ENCODE measurements at places on chromosomes 16 and 17.
A peak's percentile ranks its signal among the peaks of the same experiment; 100 is the strongest.

- DNase-seq: no peak
Observed at GRCh38 chr16:80189476-80190175, 351.2 kb upstream of the DYNLRB2 start.

DNA sequence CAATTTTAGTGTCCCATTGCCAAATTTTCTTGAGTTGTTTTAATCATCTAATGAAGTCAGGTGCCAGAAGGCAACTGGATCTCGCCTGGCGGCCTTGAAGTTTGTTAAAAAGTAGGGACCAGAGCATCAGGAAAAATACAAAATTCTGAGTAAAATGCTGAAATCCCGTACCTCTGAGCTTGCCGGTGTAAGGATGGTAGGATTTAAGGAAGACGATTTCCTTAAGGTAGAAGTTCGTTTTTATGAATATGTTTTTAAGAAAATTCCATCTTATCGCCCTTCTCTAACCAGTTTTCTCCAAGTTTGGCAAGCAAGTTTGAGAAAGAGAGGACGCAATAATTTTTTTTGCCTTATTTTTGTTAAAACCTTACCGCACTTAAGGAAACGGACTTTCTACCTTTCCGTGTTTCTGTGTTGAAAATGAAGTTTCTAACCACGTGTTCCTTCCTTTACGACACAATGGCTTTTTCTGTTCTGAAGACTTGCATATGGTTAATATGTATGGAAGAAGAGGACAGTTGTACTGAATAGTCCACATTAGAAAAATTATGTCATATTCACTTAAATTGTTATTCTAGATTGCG, 748 bp downstream of the ATF7IP2 start:
- no peak for DNase-seq

DNA sequence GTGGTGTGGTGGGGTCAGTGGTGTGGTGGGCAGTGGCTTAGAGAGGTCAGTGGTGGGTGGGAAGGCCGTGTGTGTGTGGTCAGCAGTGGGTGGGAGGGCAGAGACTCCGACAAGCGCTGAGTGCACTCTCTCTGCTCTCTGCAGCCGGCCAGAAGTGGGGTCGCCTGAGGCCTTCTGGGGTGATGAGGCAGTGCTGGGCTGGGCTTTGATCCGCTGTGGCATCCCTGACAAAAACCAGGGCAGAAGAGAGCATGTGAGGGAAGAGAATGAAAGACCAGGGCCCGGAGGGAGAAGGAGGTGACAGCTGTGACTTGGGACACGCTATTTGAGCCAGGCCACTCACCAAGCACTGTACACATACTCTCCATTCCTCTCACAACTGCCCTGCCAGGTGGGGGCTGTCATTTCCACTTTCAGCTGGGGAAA, 50.8 kb downstream of the NKD1 start:
- DNase-seq: no peak

DNA sequence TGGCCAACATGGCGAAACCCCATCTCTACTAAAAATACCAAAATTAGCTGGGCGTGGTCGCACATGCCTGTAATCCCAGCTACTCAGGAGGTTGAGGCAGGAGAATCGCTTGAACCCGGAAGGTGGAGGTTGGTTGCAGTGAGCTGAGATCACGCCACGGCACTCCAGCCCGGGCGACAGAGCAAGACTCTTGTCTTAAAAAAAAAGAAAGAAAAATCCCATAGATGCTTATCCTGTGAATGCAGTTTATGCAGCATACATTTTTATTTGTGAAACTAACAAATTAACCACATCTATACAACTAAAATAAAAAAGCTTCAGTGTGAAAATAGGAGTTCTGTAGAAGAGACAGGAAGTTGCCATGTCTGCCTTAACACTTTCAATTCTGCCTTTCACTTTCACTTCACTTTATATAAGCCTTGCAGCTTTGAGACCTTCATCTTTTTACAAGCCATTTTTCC, 7.1 kb downstream of the IGSF6 start:
- DNase-seq: no peak

DNA sequence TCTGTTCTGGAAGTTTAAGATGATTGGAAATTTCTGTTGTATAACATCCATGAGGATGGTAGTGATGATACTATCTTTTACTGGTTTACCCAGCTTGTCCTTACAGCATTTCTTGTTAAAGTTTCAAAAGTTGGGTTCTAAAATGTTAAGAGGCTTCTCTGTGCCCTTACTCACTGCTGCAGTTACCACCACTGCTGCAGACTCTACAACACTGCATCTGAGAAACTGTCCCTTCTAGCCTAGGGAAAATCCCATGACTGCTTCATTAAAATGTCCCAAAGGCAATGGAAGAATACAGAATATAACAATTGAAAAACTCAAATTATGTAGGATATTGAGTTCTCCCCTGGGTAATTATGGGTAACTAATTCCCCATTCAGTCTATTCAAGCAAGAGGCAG, 3.8 kb upstream of the NSRP1 start:
- DNase-seq: no peak

GRCh38 chr16:47250983-47251382, 107.2 kb upstream of the NETO2 start:
- DNase-seq: no peak

DNA sequence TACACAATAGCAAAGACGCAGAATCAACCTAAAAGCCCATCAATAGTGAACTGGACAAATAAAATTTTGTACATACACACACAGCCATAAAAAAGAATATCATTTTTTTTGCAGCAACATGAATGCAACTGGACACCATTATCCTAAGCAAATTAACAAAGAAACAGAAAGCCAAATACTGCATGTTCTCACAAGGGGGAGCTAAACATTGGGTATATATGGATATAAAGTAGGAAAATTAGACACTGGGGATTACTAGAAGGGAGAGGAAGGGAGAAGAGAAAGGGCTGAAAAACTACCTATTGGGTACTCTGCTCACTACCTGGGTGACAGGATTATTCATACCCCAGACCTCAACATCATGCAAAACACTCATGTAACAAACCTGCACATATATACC, 28.2 kb downstream of the ADAMTS18 start:
- DNase-seq: no peak

DNA sequence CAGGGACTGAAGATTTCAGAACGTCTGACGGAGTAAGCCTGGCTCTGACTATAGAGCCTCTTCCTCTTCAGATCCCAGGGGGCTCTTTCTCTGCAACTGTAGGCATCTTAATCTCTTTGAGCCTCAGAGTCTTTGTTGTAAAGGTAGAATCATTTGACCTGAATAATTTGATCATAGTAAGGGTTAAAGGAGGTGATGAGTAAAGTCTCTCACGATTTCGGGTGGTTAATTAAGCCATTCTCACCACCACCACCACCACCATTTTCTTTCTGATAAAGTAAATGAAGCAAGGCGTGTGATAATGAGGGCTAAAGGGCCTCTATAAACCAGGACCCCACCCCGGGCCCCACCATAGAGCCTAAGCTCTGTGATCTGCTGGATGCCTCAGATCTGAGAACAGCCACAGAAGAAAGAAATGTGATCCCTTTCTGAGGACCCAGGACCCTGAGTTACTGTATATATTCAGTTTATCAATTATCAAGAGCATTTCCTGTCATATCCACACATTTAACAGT, 33.0 kb upstream of the ADAMTS18 start:
- DNase-seq: no peak

DNA sequence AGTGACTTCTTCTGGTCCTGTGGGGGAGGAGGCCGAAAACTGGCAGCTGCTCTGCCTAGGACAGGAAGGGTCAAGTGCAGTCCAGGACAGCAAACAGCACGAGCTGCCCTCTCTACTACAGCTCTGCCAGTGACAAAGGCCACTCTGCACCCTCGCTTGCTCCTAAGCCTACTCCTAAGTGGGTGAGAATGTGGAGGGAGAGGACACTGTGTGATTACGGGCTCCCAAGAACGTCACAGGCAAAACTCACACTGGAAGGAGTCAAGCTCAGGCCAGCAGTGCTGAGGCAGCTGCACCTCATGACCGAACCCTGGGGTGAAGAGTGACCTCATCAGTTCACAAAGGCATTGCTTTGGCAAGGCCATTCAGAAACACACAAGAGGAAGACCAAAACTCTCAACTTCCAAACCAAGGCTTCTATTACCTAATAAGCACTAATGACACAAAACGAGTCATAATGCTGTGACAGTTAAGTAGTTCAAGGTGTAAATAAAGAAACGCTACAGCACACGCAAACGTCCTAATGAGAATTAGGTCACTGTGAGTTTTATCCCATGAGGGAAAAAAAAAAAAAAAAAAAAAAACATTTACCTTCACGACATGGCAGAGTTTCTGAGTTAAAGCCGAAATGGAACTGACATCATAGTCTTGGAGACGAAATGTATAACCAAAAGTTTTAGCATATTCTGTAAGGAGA, 35.1 kb downstream of the MARF1 start:
- DNase-seq: no peak

- DNase-seq: no peak
Observed at GRCh38 chr17:43015579-43015978, 6.6 kb downstream of the VAT1 start.

- no peak for DNase-seq
Observed at GRCh38 chr17:3645310-3645709, 8.8 kb downstream of the CTNS start.

GRCh38 chr17:76103274-76104139, at the start of gene EXOC7:
Gene EXOC7 (minus strand): TSS chr17:76103787. CDS start chr17:76103692, 95 bp downstream.
- DNase-seq: peak; percentile 84

- DNase-seq: no peak
Observed at GRCh38 chr17:63126607-63127006, 160.6 kb downstream of the TANC2 start.

DNA sequence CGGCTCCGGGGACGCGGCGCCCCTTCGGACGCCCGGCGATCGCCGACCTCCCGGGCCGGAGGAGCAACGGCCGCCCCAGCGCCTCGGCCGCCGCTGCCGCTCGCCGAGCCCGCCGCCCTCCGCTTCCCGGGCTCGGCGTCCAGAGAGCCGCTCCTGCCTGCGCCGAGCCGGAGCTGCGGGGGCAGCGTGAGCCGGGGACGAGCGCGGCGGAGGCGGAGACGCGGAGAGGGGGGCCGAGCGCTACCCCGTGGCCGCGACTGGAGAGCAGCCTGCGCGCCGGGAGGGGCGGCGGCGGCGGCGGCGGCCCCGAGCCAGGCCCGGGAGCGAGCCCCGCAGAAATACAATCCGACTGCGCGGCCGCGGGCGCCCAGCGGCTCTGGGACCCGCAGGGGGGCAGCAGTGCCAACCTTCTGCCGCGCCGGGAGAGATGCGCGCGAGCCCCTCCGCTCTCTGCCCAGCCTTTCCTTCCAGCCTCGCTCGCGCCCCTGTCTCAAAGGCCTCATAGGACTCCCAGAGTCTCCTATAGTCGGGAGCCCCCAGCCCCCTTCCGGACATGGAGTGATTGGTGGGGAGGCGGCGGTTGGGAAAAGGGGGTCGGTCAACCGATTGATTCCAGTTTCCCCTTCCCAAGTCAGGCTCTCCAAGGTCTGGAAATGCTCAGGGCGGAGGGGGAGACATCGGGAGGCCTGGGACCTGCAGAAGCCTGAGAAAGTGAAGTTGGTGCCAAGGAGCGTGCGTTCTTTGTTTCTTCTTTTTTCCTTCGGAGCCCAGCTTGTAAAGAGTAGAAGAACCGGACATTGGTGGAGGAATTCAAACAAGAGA, 1.0 kb upstream of the SDK2 start:
- DNase-seq: no peak

DNA sequence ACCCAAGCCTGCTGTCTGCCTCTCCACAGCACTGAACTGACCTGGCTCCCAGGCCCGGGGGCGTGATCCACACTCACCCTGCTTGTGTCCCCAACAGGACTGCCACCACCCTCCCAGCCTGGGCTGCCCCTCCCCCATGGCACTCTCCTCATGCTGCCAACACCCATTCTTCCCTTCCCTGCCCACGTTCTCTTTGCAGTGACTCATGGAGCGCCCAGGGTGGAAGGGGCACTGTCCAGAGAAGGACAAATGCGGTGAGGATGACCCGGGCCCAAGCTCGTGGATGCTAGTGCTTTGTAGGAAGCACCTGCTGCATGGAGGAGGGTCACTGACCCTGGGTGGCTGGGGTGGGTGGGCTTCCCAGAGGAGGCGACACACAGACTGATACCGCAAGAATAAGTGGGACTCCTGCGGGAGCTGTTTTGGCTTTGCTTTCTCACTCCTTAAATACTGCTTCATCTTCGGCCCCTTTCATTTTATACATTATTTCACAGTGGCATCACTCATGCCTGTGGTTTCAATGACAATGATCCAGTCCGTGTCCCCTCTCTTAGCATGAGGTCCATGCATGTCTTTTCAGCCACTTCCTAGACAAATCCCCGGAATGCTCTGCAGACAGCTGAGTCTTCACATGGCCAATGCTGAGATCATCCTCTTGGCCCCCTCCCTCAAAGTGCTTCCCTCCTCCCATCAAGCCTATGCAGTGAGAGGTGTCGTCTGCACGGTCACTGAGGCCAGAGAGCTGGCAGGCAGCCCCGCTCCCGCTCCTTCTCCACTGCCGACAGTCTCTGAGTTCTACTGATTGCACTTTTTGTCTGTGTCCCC, 17.6 kb downstream of the CDK5R1 start:
- no peak for DNase-seq

GRCh38 chr17:74949455-74950115, 13.9 kb downstream of the OTOP3 start:
- DNase-seq: no peak

- DNase-seq: no peak
Observed at GRCh38 chr17:8079291-8080207, 8.0 kb downstream of the ALOX12B start.

- no peak for DNase-seq
Observed at GRCh38 chr16:61820398-61820797, 215.8 kb downstream of the CDH8 start.

GRCh38 chr17:63498626-63499195, 21.9 kb downstream of the ACE start:
- no peak for DNase-seq

All from RWPE2 (cell line).